Cardiac ventricle fibroblast (primary cell): ENCODE measurements at places on chromosomes 4 and X. TPM values are rescaled to one million over a fixed set of nuclear protein-coding genes. Genes with fewer than 3 reads are reported as not detected.

NLRP2B gene
- total RNA-seq: not detected in 2 replicates

SPANXB1 gene
- total RNA-seq: not detected in 2 replicates

VMA21 gene
- total RNA-seq: 15.9 and 20.5 TPM in 2 replicates

TLR10 gene
- not detected in 2 replicates for total RNA-seq

IL9R gene
- total RNA-seq: not detected in 2 replicates

PRPS1 gene
- total RNA-seq: 14.5 and 24.6 TPM in 2 replicates

PLXNB3 gene
- 0.94 and 2.4 TPM in 2 replicates for total RNA-seq

CTAG1A gene
- not detected in 2 replicates for total RNA-seq

SORBS2 gene
- total RNA-seq: 1.2 and 1.9 TPM in 2 replicates

CNKSR2 gene
- not detected in 2 replicates for total RNA-seq

CASP3 gene
- total RNA-seq: 23.4 and 31.1 TPM in 2 replicates

CFAP99 gene
- total RNA-seq: not detected in 2 replicates

IDUA gene
- total RNA-seq: 27.7 and 30.1 TPM in 2 replicates

MED12 gene
- total RNA-seq: 24.5 and 27.3 TPM in 2 replicates

PDCL2 gene
- total RNA-seq: not detected in 2 replicates

KIT gene
- total RNA-seq: 2.1 and 2.6 TPM in 2 replicates

PGAM4 gene
- total RNA-seq: not detected in 2 replicates

VCX gene
- total RNA-seq: not detected in 2 replicates

CNGA1 gene
- not detected in 2 replicates for total RNA-seq

APLN gene
- 29.8 and 35.0 TPM in 2 replicates for total RNA-seq

PSAPL1 gene
- under 0.01 TPM in 1 of 2 replicates, not detected in the other for total RNA-seq

STK32B gene
- 1.7 and 2.3 TPM in 2 replicates for total RNA-seq

CT55 gene
- total RNA-seq: not detected in 2 replicates

TRPC5OS gene
- total RNA-seq: not detected in 2 replicates

NIPAL1 gene
- 0.20 TPM in 1 of 2 replicates, not detected in the other for total RNA-seq

SLITRK4 gene
- 2.2 and 3.4 TPM in 2 replicates for total RNA-seq
